Stimulated activated CD8-positive, alpha-beta memory T cell treated with anti-CD3 and anti-CD28 coated beads, Interleukin-15, amount 100 ng/mL, for 4 hours (primary cell): ENCODE measurements at places on chromosomes 16 and 17.

DNA sequence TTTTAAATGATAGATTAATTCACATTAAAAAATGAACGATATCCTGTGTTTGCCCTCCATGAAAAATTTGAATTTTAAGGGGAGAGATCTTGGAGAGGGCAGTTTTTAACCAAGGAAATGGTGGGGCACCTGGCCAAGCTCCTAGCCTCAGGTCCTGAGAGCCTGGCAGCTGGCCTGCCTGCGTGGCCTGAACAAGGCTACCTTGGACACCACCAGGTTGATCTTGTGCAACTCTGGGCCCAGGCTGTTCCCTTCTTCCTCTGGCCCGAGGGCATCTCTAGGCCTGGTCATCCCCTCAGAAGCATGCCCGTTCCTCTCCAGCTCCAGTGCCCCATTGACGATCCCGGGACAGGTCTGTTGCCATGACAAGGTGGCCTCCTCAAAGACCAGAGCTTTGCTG lies 33.4 kb upstream of the LONP2 start:
- DNase-seq: no peak

GRCh38 chr17:6299275-6299674 lies 135.6 kb downstream of the AIPL1 start:
- DNase-seq: no peak

DNA sequence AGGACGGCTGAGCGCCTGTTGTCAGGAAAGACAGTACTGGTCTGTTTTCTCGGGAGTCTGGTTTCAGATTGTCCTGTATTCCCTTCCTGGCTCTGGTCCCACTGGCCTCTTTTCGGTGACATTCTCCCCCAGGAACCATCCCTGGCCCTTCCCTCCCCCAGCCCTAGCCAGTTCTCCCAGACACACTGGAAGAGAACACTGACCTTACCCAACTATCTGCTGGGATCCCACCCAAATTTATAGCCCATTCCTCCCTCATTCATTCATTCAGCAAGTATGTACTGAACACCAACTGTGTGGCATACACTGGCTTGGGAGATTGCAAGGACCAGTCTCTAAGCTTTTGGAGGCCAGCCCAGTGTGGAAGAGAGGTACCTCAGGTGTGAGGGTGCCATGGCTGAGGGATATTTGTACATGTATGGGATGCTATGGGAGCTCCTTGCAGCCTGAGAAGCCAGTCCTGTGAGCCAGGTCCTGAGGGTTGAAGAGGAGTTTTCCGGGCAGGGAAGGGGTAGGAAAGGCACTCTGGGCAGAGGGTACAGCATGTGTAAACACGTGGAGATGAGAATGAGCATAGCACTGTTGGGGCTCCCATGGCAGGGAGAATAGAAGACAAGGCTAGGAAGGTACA lies 5.2 kb downstream of the RND2 start:
- DNase-seq: no peak

DNA sequence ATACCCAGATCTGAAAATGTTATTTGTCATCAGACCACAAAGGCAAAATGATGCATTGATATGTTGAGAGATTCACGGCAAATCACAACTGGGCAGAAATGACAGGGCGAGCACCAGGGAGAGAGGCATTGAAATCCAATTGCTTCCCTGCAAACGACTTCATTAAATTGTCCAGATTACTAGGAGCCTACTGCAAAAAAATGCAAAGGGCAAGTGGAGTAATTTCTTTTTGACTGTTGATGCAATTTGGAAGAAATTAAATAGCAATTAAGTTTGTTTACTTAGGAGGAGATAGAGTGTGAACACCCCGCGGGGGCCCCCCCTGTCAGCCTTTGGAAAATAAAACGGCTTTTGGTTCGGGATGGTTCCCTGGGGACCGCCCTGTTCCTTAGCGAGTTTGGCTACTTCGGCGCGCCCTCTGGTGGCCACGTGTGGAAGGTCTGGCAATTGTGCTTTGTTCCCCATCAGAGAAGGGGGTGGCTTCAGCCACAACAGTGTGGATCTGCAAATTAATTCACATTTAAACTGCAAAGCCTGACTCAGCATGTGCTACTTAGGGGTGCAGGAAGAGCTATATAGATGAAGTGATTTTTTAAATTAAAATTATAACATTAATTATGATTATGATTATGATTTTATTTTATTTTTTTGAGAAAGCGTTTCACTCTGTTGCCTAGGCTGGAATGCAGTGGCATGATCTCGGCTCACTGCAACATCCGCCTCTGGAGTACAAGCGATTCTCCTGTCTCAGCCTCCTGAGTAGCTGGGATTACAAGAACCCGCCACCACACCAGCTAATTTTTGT lies 14.5 kb upstream of the TMC7 start:
- peak; percentile 27 for DNase-seq

- DNase-seq: no peak
Observed at GRCh38 chr17:21289175-21289901, 4.8 kb downstream of the MAP2K3 start.

GRCh38 chr16:14304891-14305460 lies 233.9 kb downstream of the MRTFB start:
- no peak for DNase-seq

- no peak for DNase-seq
Observed at GRCh38 chr16:83932955-83933673, 19.9 kb upstream of the OSGIN1 start.

GRCh38 chr17:45640141-45640850 lies 143.8 kb upstream of the CRHR1 start:
- DNase-seq: peak; percentile 26

GRCh38 chr16:80123189-80123588 lies 417.6 kb upstream of the DYNLRB2 start:
- DNase-seq: no peak

GRCh38 chr17:68288804-68289203 lies 2.1 kb downstream of the SLC16A6 start:
- no peak for DNase-seq

DNA sequence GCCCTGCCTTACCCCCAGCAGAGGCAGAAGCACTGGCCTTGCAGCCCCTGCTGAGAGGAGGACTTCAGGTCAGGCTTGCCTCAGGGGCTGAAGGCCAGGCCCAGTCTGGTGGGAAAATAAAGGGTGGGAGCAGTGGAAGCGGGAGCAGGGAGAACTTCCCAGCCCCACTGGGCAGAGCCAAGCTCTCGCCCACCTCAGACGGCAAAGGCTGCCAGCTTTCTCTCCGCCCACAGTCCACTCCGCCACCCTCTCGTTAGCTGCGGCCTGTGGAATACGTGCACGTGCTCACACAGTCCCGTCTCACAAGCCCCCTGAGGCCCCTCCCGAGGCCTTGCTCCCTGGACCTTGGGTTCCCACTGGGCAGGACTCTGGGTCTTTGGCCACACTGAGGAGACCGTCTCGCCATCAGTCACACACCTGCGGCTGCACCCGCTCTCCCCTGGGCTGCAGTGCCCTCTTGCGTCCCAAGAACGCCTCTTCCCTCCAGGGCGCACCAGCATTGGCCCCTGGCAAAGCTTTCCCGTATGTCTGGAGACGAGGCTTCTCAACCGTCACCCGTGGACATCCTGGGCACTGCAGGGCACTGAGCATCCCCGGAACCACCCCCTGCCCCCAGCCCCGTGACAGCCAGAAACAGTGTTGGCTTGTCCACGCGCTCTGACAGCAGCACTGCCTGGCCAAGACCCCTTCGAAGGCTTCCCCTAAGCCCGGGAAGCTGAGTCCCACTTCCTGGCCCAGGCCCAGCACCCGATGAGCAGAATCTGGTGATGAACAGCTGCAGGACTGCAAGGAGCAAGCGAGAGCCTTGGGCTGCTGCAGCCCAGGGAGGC lies 8.3 kb downstream of the MRPL28 start:
- peak; percentile 44 for DNase-seq

GRCh38 chr16:21611556-21612384 lies 12.4 kb downstream of the METTL9 start:
- no peak for DNase-seq

GRCh38 chr17:4407216-4407615 lies 26.5 kb upstream of the SPNS3 start:
- DNase-seq: no peak
